ENCODE measurements at places on chromosomes 5 and 9.

GRCh38 chr5:138772986-138773594 is 19.9 kb downstream of the CTNNA1 start:
- no peak for DNase-seq

- DNase-seq, result no peak
Measured at GRCh38 chr9:121563881-121564460, 64.3 kb upstream of the GGTA1 start.

- DNase-seq, result no peak
Measured at GRCh38 chr9:112554516-112554915, 67.9 kb downstream of the KIAA1958 start.

DNA sequence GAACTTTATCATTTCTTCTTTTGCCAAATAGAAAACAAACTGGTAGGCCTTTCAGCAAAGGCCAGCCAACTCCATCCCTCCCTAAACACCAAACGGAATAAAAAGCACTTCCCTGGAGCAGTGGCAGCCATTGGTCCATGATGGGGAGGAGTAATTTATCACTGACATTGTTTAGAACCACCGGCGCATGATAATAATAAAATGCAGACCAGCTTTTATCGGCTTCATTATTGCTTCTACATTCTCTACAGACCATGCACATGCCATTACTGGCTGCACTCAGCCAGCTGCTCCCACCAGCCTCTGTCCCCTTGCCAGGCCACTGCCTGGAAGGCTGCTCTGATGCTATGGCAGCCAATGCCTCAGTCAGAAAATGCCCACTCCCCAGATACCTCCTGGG is 45.9 kb downstream of the ABCA1 start:
- DNase-seq, result no peak

DNA sequence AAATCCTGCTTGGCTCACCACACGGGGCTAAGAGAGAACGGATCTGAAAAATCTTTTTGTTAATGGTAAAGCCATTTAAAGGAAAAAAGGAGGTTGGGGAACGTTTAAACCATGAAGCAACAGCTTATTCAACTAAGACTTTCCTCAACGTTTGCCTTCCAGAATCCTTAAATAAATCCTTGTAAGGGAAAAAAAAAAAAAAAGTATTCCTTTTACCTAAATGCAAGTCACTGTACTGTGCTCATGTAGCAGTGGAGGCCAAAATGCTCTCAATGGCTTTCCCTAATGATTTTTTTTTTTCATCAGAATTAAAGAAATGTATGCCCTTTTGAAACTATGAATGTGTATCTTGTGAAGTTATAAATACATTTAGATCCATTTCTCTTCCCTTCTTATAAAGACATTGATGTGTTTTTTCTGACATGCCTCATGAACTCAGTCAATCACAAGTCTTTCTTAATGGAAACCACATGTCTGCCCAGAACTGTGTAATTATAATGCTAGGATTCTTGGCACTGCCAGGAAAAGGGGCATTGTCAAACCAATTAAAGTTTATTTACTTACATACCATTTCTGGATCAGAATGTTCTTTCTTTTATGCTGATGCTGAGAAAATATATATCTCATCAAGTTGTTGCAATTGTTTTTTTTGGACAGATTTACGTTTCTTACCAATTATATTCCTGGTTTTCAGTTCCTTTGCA is 107.5 kb downstream of the EBF1 start:
- no peak for DNase-seq

DNA sequence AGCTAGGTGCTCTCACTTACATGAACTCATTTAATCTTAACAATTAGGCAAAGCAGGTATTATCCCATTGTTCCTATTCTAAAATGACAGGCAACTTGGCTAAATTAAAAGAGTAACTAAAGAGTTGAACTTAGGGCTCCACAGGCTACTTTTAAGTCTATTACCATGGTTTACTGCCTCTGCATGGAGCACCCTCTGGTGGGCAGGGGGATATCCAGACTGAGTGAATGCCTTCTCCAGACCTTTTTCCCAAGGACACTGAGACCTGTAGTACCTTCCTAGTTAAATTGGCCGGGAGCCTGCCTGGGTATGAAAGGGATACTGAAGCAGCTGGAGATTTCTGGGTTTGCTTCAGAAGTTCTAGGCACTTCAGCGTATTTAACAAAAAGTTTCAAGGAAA is 238.1 kb downstream of the ELAVL2 start:
- DNase-seq, result no peak

- no peak for DNase-seq
Measured at GRCh38 chr5:155475318-155475717, 461.8 kb downstream of the KIF4B start.

GRCh38 chr5:132211787-132212186 is 15.9 kb downstream of the P4HA2 start:
- DNase-seq, result peak; percentile 50

Data from left ventricle myocardium inferior (tissue), 1 donor.